Left kidney (tissue), 8 donors: ENCODE measurements at places on chromosomes 2 and 18.

- DNase-seq = no peak
Observed at GRCh38 chr2:149002891-149003740, 35.4 kb upstream of the LYPD6B start.

GRCh38 chr18:23887035-23887434 lies 127.5 kb upstream of the TTC39C start:
- no peak for DNase-seq

- DNase-seq = no peak
Observed at GRCh38 chr2:233862261-233862768, 5.9 kb downstream of the MSL3B start.

- no peak for DNase-seq
Observed at GRCh38 chr2:39411181-39411944, 25.7 kb downstream of the MAP4K3 start.

DNA sequence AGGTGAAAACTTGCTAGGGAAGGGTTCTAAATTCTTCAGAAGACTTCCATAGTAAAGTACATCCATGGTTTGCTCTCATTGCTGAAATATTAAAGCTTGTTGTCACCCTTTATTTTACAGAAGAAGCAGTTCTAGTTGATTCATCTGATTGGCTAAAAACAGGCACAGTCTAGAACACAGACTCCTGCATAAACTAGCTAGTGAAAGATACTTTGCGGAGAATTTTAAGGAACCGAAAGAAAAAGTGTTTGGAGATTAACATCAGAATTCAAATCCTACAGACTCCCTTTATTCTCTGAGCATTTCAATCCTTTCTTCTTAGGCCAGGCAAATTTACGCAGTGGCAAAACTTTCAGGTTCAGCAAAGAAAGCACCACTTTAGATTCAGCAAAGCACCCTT lies 1076.5 kb upstream of the ZEB2 start:
- DNase-seq = no peak

- no peak for DNase-seq
Observed at GRCh38 chr2:85525567-85525966, 13.4 kb upstream of the MAT2A start.

DNA sequence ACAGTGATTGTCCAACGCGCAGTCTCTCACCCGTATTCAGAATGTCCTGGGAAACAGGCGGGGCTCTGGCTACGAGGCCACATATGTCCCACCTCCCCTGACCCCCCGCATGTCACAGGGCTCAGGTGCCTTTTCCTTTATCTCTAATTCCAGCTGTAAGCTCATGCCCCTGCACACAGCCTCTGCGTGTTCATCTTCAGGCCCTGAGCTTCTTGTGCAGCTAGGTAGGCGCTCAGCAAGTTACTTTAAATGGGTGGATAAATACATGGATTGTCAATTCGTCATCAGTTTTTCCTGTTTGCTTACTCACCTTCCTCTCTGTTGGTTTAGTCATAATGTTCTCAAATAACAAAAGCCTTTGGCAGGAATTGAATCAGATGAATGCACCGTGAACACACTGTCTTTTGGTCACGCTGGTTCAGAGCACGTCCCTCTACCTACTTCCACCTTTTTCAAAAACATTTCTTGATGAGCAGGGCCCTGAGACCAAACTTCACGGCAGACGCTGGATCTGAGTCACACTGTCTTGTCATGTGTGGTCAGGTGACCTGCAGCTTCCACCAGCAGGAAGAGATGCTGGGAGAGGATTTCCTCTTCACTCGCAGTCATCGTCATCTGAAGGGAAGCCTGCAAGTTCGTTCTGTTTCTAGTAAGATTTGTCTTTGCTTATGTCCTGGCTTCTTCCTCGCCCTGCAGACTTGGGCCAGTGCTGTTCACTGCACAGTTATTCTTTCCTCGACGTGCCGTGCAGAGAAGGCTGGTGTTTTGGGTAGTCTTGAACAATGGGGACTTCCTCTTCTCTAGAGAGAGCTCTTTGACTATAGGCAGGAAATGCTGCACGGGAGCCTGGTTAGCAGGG lies 138.1 kb downstream of the PTGR3 start:
- DNase-seq = no peak

- DNase-seq = no peak
Observed at GRCh38 chr18:6521803-6522418, 107.2 kb upstream of the L3MBTL4 start.

DNA sequence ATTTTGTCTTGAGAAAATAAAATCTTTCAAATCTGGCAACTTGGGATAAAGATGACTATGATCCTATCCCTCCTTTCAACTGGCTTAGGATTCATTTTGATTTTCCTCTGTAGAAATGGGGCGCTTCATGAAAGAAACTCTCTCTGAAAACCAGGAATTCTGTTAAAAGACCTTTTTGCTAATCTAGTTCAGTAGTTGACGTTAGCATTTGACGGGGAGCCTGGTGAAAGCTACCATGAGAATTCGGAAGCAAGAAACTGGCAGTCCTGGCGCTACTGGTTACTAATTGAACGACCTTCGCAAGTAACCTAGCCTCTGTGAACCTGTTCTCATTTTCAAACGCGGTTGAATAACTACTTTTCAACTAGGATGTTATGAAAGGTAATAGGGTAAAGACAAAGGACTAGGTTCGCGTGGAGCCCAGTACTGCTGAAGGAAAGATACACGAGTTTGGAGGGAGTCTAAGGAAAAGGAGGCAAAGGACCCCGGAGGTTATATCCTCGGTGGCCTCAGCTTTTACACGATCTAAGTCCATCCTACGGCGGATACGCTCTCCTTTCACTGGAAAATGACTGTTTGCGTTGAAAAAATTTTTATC lies 604 bp upstream of the STK11IP start:
- no peak for DNase-seq

DNA sequence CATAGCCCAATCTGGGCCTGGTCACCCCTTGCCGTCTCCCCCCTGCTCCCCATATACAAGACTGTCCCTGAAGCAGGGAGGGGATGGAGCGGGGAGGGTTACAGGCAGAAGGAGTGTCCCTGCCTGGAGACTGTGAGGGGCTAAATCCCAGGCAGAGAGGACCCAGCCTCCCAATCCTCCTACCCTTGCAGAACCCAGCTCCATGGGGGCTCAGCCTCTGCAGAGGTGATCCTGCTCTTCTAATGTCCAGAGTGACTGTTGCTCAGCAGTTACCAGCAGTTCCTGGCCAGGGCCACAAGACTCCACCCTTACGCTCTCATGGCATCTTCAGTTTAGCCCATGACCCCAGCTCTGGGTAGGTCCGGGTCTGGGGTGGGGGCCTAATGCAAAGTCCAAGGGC lies 58.1 kb downstream of the COA5 start:
- no peak for DNase-seq

GRCh38 chr2:58633613-58634365 lies 392.7 kb upstream of the FANCL start:
- no peak for DNase-seq

DNA sequence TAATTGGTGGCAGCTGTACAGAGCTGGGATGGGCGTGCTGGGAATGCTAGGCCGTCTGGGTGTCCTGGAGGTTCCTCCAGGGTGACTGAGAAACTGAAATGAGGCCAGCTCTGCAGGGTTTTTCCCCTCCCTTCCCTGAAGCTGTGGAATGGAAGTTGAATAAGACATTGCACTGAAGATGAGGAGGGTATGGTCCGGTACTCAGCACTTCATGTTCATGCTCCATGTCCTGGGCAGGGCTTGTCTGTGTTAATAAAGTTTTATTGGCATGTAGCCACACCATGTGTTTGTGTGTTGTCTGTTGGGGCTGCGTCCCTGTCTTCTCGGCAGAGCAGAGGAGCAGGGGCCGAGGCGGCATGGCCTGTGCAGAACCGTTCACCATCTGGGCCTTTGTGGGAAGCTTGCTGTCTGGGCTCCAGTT lies 154.0 kb downstream of the LDLRAD4 start:
- DNase-seq = no peak

DNA sequence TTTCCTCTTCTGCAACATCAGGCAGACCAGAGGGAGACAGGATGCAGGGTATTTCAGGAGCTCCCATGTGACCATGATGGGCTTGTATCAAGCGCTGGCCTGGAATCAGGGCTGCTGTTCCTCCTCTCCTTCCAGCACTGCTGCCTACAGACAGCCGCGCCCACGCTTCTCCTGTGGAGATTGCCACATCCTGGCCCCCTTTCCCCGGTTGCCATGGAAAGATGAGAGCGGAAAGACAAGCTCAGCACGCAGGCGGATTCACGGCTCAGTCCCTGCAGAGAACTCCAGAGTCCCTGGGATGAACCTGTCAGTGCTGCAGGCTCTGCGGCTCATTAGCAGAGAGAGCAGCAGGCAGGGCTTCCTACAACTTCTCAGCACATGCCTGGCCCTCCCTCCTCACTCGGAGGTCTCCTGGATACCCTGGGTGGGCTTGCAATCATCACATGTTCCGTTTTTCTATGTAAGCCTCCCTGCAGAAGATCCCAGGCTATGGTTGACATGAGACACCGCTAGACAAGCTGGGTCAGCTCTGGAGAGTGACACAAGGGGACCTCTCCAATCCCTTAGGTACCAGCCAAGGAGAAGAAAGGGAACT lies 497.8 kb upstream of the MYT1L start:
- DNase-seq = no peak

GRCh38 chr2:132415915-132416722 lies 486 bp upstream of the GPR39 start:
- DNase-seq = peak; percentile 77

DNA sequence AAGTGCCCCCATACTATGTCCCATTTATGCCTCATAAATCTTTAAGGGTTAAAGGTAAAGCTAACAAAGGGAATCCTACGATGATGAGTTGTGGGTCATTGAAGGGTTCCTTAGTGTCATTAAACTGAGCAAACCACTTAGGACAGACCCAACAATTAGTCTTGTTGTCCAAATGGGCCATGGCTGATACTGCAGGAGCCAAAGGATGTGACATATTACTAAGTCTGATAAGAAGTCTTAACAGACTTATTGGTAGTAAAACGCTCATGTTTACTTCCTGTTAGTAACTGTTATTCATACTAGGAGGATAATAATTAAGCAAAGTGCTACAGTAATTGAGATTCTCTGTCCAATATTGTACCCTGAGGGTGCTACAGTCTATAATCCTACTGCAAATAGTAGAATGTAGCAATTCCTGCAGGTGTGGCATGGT lies 96.8 kb downstream of the PTPN4 start:
- no peak for DNase-seq

GRCh38 chr18:53644799-53645471 lies 579.5 kb downstream of the MBD2 start:
- DNase-seq = no peak

DNA sequence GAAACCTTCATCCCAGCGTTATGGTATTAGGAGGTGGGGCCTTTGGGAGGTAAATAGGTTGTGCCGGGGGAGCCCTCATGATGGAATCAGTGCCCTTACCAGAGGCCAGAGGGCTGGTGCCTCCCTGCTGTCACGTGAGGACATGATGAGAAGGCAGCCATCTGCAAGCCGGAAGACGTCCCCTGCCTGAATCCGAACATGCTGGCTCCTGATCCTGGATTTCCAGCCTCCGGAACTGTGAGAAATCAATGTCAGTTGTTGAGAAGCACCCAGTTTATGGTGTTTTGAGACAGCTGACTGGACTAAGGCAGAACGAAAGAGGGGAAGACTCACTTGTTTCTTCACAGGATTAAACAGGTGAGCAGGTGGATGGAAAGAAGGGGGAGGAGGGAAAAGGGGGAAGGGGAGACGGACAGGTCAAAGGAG lies 13.0 kb upstream of the KLF11 start:
- no peak for DNase-seq

- no peak for DNase-seq
Observed at GRCh38 chr18:57864615-57865121, 61.6 kb upstream of the ATP8B1 start.

- DNase-seq = no peak
Observed at GRCh38 chr18:35494251-35495220, 3.2 kb downstream of the INO80C start.

DNA sequence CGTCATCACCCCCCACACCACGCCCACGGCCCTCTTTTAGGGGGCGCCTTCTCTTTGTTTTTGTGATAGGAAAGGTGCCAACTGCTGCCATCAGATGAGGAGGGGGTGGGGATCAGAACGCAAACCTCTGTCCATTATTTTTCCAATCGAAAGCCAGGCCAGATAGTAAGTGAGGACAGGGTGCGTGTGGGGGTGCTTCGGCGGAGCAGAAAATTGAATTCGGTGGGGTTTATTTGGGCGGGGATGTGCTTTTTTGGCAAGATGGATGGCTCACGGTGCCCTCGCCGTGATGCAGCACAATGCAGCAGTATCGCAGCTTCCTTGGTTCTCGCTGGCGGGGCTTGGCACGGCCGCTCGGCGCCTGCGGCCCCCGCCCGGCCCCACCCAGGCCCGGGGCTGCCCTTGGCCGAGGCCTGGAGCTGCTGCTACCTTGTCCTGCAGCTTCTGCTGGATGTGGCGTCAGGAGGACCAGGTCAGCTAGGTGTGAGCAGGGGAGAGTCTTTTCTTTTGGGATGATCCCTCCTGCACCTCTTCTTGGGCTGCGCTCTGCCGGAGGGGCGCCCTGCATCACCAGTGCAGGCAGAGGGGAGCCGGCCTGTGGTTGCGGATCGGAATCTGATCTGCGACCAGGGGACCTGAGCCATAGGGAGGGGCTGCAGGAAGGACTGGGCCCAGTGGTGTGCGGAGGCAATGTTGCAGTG lies 1.3 kb downstream of the SPTBN1 start:
- peak; percentile 31 for DNase-seq

DNA sequence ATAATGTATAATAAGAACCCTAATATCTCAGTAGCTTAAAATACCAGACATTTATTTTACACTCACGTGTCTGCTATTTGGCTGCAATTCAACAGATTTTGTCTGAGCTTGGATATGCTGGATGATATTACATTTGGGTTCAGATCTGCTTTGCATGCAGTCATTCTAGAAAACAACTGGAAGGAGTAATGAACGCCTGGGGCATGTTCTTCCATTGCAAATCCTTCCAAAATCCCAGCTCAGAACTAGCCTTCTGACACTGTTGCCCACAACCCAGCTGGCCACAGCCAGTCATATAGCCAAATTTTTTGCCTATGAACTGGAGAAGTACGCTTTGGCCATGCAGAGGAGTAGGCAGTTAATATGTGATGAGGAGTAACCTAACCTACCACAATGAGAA lies 597.8 kb upstream of the VRK2 start:
- DNase-seq = no peak

DNA sequence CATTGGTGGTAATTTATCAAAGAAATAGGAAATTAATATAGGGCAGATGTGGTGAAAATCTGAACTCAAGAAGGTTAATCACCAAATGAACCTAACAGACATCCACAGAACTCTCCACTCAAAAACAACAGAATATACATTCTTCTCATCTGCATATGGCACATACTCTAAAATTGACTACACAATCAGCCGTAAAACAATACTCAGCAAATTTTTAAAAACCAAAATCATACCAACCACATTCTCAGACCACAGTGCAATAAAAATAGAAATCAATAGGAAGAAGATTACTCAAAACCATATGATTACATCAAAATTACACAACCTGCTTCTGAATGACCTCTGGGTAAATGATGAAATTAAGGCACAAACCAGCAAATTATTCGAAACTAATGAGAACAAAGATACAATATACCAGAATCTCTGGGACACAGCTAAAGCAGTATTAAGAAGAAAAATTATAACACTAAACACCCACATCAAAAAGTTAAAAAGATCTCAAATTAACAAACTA lies 31.0 kb downstream of the RBM43 start:
- DNase-seq = no peak

GRCh38 chr18:75139226-75139911 lies 69.6 kb downstream of the PTGR3 start:
- DNase-seq = no peak
